ENCODE measurements at places on chromosomes 12 and 14. TPM values are rescaled to one million over a fixed set of nuclear protein-coding genes. Genes with fewer than 3 reads are reported as not detected.

The PAH gene
- total RNA-seq, result not detected

The DEPDC4 gene
- total RNA-seq, result 1.7 TPM

The PTPRB gene
- 25.7 TPM for total RNA-seq

The TAS2R9 gene
- total RNA-seq, result not detected

The ST8SIA1 gene
- total RNA-seq, result 0.28 TPM

The CDKL1 gene
- 2.9 TPM for total RNA-seq

The C1S gene
- total RNA-seq, result 213 TPM

The TMPRSS12 gene
- total RNA-seq, result not detected

The LRRK2 gene
- total RNA-seq, result 5.9 TPM

The SCNN1A gene
- 1.4 TPM for total RNA-seq

The CHD8 gene
- total RNA-seq, result 59.4 TPM

The NRXN3 gene
- total RNA-seq, result 1.3 TPM

The KRT86 gene
- total RNA-seq, result 0.19 TPM

The TAS2R13 gene
- 0.58 TPM for total RNA-seq

The ENDOU gene
- total RNA-seq, result not detected

The ETFBKMT gene
- total RNA-seq, result 2.5 TPM

The SLC25A21 gene
- total RNA-seq, result under 0.01 TPM

The ADCY4 gene
- 15.5 TPM for total RNA-seq

The RHOJ gene
- 2.8 TPM for total RNA-seq

The SDS gene
- not detected for total RNA-seq

The MMP17 gene
- 8.5 TPM for total RNA-seq

The TRPV4 gene
- total RNA-seq, result 1.7 TPM

The OR4E2 gene
- not detected for total RNA-seq

The VPS33A gene
- 18.0 TPM for total RNA-seq
